RPMI7951 (cell line): ENCODE measurements at places on chromosomes 1 and 21.

GRCh38 chr1:9573723-9574122 is 15.0 kb upstream of the TMEM201 start:
- DNase-seq = peak; percentile 33

DNA sequence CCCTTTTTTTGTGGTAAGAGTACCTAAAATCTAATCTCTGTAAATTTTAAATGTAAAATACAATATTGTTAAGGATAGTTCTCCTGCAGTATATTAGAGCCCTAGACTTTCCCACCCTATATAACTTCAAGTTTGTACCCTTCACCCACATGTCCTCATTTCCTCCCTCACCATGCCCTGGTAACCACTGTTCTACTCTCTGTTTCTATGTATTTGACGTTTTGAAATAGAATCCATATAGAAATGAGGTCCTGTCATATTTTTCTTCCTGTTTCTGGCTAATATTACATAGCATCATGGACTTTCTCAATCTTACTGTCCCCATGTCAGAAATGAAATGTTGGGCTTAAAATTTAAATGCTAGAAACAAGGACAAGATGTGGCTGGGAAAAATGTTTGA is 24.8 kb downstream of the GBP7 start:
- DNase-seq = no peak

GRCh38 chr21:34351786-34352241 is 12.0 kb upstream of the KCNE2 start:
- peak; percentile 15 for DNase-seq

DNA sequence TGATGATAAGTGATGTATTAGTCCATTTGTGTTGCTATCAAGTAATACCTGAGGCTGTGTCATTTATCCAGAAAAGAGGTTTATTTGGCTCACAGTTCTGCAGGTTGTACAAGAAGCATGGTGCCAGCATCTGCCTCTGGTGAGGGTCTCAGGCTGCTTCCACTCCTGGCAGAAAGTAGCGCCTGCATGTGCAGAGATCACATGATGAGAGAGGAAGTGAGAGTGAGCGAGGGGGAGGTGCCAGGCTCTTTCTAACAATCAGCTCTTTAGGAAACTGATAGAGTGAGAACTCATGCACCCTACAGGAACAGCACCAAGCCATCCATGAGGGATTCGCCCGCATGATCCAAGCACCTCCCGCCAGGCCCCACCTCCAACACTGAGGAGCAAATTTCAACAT is 2.2 kb upstream of the FHAD1 start:
- no peak for DNase-seq

DNA sequence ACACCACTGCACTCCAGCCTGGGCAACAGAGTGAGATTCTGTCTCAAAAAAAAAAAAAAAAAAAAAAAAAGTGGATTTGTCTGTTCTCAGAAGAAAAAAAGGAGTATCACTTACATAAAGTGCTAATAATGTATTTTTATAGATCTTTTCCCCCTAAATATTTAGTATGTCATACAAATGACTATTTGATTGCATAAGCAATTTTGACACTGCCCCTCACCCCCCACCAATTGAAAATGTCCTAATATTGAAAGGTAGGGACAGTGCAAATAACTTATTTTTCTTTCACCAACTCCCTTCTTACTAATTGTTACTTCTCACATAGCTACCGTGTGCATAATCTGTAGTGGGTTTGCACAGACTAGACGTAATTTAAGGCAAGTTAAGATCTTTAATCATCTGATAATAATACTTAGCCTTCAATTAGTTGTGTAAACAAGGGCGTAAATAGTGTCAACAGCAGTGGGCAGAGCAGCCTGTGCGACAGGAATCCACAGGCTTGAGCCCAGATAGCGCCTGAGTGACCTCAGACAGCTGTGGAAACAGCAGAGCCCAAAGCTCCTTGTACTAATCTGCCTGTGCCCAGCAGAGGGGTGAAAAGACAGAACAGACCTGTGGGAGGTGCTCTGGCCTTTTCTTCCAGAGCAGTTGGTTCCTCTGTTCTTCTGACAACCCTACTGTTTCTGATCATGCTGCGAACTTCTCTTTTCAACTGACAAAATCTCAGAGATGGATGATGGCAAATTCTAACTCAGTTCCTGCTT is 4.5 kb upstream of the IER5 start:
- no peak for DNase-seq

DNA sequence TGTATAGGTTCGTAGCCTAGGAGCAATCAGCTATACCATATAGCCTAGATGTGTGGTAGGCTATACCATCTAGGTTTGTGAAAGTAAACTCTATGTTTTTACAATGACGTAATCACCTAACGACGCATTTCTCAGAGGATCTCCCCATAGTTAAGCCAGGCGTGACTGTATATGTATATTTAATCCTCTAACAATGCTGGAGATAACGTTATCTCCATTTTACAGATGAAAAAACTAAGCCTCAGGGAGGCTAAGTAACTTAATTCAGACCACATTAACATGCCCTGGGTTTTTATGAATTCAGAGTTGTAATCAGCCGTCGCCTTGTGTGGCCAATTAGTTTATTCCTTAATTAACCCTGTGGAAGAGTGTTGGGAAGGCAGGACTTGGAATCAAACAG is 107.7 kb upstream of the PLXNA2 start:
- no peak for DNase-seq

DNA sequence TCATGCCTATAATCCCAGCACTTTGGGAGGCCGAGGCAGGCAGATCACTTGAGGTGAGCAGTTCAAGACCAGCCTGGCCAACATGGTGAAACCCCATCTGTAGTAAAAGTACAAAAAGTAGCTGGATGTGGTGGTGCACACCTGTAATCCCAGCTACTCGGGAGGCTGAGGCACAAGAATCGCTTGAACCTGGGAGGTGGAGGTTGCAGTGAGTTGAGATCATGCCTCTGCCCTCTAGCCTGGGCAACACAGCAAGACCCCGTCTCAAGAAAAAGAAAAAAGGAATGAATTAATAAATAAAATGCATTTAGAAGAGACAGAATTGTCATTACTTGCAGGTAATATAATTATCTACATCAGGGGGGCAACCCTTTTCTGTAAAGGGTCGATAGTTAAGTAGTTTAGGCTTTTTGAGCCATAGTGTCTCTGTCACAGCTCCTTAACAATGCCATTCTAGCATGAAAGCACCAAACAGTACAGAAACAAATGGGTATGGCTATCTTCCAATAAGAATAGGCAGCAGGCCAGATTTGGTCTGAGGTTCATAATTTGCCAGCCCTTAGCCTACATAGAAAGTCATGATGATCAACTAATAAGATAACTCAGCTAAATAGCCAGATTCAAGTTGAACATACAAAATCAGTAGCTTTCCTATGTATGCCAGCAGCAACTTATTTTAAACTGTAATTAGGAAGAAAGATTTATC is 56.8 kb downstream of the RPRD2 start:
- peak; percentile 15 for DNase-seq
